ENCODE measurements at places on chromosomes 12 and 14.
A peak's percentile ranks its signal among the peaks of the same experiment; 100 is the strongest.

- DNase-seq = no peak
Observed at GRCh38 chr12:12010277-12011039, 60.3 kb upstream of the BCL2L14 start.

GRCh38 chr12:66141299-66141698, 10.7 kb upstream of the LLPH start:
- DNase-seq = no peak

- DNase-seq = no peak
Observed at GRCh38 chr12:93836620-93837260, 159.6 kb downstream of the CRADD start.

GRCh38 chr14:54577494-54577893, 10.6 kb downstream of the SAMD4A start:
- no peak for DNase-seq

DNA sequence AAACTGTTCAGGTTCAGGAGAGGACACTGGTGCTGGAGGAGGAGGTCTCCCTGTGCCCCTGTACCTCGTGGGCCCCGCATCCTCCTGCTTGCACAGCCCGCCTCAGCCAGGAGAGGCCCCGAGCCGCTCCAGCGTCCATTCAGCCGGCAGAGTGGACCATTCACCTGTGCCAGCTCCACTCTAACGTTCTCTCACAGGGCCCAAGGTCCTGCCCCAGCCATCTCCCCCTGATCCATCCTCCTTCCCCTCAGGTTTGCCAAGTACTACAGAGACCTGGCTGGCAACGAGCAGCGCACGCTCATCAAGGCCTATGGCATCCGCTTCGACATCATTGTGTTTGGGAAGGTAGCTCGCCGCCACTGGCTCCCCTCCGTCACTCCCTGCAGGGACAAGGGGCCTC, 22.2 kb downstream of the P2RX4 start:
- DNase-seq = no peak

DNA sequence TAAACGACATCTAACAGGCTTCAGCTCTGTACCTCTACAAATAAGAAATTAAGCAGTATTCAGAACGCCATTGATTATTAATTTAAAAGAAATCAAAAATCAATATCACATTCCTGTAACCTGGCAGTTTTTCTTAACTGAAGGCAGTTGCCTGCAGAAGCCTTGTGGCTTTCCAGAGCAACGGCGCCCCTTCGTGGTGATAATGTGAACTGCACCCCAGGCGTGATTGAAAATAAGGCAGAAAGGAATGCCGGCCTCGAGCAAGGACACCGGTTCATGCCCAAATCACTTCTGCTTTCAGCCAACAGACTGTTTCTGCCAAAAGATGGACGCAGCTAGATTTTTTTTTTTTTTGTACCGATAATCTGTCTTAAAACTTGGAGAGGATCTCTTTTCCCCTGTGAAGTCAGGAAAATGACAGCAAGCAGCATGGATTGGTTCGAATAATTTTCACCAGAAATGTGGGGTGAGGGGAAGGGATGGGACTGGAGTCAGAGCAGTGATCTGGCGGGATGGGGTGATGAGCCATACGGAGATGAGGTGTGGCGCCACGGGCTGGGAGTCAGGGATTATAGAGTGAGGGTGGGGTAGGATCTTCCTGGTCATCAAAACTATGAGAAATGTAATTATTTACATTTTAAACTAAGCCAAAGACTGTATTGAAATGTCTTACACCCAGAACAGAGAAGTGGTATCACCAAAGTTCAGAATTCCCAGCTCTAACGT, 473.0 kb downstream of the DPF3 start:
- DNase-seq = no peak

GRCh38 chr14:64653900-64654245, 50.4 kb upstream of the PLEKHG3 start:
- DNase-seq = no peak

DNA sequence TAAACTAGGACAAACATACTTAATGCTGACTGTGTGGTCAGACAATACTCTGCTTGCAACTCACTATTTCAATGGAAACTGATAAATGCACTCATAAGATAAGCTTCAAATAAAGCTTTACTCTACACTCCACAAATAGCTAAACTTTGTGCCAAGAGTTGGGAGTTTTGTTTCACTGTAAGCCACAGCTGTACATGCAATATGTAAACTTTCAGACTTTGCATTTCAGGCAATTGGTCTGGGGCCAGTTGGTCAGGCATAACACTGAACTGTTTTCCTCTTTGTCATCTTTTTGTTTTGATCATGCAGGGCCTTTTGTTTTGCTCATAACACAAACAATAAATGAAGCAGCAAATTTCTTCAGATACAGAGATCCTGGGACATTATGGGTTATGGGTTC, 426.2 kb downstream of the IPO8 start:
- DNase-seq = no peak

DNA sequence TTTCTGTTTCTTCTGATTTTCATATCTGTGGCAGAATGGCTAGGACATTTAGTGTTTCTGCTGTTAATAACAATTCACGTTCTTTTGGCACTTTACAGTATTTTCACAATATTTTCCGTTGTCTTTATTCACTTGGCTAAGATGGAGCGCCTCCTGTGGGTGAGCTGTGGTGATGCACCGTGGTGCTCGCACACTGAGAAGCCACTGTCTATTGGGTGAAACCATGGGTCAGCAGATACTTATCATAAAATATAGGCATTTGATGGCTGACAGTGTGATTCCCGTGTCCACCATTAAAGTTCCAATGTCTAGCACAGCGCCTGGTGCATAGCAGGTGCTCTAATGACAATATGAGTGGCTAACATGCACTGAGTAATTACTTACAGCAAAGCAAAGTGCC, 141.8 kb downstream of the VRK1 start:
- no peak for DNase-seq

- no peak for DNase-seq
Observed at GRCh38 chr12:62288328-62288727, 28.1 kb downstream of the USP15 start.

DNA sequence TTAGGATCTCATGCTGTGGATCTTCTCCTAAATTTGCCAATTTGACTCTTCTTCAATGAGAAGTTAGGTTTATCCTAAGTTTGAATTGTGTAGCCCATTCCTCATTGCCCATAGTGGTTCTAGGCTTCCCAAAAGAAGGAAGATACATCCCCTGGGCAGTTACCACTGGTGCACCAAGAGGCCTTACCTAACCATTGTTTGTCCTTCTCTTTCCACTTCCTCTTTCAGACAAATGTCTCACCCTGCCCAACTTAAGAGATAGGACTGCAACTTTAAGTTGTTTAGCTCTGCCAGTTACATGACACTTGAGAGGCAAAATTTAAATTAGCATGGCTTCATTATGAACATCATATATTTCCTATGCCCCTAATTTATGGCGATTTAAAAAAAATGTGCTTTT, 9.4 kb upstream of the KCNH3 start:
- DNase-seq = no peak

- DNase-seq = no peak
Observed at GRCh38 chr12:114168061-114168460, 201.9 kb upstream of the RBM19 start.

DNA sequence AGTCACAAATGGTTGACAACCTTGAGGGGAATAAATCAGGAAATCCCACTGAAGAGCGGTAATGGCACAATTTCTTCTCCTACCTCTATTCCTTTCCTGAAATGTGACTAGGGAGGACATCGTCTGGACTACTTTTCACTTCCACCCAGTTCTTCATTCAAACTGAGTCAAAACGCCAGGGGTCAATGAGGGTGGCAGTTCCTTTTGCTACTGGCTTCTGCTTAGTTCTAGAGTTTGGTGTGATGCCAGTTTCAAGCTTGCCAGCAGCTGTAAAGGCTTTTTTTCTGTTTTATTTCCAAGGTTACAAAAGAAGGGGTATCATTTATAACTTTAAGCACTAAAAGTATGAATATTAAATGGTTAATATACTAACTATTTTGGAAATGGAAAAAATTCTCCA, 286.5 kb downstream of the SOX5 start:
- DNase-seq = no peak

DNA sequence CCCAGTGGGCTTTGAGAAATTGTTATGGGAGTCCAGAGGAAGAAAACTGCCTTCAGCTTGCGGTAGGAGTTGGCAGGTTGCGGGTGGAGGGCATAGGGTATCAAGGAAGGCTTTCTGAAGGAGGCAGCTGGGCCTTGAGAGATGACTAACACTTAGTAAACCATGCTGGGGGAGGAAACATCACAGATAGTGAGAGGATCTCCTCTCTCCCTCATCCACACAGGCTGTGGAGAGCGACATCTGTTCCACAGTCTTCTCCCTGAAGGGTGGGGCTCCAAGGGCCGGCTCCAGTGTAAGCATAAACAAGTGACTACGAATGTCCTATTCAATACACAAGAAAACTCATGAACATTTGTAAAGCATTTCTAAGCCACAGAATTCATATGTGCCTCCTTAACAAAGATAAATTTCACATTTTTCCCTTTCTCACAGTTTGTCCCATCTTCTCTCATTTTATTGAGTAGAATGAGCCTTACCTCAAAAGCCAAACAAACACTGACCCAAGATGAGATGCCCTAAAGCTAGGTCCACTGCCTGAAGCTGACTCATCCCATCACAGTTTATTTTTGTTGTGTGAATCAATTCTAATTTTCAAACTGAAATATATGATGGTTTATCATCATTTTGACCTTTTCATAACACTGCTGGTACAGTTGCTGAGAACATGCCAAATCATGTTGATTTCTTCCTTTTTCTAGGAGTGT, 227.9 kb downstream of the SLC25A21 start:
- DNase-seq = no peak

- no peak for DNase-seq
Observed at GRCh38 chr12:87270919-87271318, 758.3 kb downstream of the C12orf50 start.

DNA sequence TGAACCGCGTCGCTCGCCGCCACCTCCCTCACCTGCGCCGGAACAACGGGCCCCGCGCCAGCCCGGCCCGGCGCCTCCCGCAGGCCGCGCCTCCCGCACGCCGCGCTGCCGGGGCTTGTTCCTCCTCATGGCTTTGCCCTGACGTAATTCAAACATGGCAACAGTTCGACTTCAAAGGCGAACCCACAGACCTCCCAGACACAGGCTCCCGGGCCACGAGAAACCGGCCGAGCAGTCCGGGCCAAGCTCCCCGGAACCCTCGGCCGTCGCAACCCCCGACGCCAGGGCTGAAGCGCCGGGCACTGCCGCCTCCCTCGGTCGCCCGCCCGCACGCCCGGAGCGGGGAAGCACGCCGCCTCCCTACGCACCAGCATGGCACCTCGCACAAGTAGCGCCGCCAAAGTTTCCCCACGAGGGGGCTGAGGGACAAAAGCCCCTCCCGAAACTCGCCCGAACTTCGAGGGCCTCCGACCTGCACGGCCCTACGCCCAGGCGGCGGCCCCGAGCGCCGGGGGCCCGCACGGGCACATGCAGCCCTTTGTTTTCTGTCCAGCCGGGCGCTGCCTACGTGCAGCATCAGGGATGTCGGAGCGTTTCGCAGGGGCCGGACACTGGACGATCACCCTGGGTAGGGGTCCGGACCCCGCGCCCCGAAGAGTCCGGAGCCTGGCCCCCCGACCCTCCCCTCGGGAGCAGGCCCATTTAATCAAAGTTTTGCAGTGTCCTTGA, 1.7 kb downstream of the SINHCAF start:
- DNase-seq = peak; percentile 46
